ENCODE measurements at places on chromosomes 5 and 9.

DNA sequence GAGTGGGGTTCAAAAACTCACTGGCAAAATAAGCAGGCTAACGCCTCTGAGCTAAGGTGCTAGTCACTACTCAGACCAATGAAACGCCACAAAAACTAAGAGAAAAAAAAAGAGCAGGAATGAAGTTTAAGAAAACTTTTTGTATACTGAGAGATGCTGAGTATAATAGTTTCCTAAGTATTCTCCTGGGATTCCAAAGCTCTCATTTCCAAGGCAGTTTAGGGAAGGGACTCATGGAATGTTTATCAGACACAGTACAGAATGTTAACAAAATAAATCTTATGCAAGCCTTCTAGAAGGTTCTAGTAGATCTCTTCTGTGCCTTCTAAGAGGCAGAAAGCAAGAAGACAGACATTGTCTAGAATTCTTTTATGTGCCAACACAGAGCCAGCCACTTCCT, 361.9 kb downstream of the MTRR start:
- DNase-seq: no peak

DNA sequence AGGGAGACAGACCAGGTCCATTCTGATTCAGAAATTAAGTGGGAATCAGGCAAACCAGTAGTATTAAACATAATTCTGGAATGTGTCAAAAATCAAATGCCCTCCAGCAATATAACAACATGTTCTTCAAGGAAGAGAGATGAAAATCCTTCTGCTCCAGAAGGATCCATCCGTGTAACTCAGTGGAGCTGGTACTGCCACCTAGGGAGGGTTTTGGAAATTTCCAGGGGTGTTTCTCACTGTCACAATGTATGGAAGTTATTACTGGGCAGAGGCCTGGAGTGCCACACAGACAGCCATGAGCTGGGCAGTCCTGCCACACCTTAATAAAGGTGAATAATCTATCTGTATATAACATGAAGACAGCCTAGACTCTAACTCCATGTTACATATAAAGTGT, 87.5 kb downstream of the TTLL11 start:
- DNase-seq: peak; percentile 11

GRCh38 chr9:97880336-97880735, 27.3 kb downstream of the FOXE1 start:
- DNase-seq: no peak

DNA sequence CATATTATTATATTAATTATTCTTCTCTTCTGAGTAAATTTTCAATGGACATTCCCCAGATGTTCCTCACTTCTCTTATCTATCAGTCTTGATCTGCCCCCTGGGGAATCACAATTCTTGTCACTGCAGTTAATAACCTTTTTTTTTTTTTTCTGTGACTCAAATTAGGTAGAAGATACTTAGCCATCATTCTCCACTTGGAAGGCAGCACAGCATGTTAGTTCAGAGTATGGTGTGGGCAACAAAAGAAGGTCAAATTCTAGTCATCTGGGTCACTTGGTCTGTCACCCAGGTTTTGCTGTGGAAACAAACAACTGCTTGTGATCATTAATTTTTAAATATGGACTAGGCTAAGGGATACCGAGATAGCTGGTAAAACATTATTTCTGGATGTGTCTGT, 8.1 kb upstream of the MOB3B start:
- no peak for DNase-seq

DNA sequence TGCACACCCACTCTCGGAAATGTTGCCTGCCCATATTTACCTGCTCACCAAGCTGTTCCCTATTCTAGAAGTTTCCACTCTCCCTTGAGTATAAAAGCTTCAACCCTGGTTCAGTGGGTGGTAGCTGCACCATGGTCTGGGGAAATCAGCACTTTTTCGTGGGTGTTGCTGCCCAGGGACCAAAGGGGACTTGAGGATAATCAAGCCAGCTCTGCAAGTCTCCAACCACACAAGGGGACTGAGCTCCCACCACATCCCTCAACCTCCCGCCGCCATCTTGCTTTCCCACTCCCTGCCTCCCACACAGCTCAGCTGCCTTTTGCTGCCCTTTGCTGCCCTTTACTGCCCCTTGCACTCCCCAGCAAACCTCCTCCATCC, 210.0 kb downstream of the AUH start:
- DNase-seq: no peak

DNA sequence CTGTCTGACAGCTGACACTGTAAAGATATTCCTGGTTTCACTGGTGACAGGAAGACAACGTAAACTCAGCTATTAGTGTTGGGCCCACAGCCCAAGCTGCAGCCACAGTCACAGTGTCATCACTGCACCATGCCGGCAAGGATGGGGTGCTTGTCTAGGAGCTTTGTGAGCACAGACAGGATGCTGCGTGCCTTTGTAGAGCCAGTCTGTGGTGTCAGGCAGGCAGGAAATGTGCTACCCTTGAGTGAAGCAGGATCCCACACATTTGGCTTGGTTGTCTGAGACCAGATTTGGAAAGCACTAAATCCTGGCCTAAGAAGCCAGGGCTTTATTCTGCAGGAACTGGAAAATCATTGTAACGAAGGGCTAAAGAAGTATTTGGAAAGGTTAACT, 121.6 kb upstream of the ADAMTS16 start:
- DNase-seq: no peak

GRCh38 chr5:157172403-157172802, 6.3 kb upstream of the GARIN3 start:
- DNase-seq: no peak

DNA sequence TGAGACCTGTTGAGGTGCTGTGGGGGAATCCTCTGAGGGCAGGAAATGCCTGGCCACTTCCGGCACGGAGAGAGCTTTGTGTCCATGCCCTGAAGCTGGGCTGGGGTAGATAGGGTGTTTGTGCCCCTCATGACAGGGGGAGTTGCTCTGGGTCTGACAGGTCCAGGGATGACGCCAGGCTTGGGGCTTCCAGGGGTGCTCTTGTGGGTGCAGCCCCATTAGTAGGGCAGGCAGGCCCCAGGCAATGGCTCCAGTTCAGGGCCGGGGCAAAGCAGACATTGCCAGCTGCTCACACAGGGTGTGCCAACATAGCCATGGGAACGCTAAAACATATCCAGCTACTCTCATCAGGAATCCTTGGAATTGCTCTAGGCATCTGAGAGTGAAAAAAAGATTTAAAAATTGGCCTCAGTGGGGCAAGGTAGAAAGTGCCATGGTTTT, 21.1 kb downstream of the PITX1 start:
- DNase-seq: no peak

GRCh38 chr5:176436656-176437055, 11.5 kb upstream of the FAF2 start:
- no peak for DNase-seq

DNA sequence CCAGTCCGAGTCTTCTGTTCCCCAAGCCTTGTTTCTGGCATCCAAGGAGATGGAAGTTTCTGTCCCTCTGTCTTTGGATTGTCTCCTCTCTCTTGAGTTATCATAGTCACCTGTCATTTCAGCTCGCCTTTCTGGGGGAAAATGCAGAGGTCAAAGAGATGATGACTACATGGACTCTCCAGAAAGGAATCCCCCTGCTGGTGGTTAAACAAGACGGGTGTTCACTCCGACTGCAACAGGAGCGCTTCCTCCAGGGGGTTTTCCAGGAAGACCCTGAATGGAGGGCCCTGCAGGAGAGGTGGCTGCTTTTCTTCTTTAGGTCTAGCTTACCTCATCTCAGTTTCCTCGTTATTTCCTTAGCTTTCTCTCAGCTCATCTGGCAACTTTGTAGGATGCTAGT, 25.1 kb downstream of the ERAP2 start:
- no peak for DNase-seq

DNA sequence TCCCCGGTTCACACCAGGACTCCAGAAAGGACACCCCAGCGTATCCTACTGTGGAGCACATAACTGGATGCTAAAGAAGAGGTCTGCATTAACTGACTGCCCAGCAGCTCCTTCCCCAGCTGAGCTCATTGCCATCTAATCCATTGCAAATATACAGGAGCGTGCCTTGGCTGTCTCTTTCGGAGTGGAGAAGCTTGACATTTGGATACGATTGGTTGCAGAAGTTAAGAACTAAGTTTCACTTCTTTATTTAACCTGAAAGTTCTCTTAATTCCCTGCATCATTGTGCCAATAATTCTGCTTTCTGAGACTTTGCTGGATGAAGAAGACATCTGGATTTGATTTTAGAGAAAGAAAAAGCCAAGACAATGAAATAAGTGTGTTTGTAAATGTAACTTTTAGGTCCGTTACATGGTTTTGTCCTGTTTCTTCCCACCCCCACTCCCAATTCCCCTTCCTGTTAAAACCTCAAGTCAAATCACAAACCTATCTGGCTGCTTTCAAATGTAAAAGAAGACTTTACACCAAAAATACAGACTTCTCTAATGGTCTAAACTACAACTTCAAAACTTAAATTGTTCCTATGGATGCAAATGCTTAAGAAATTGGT, 33.9 kb downstream of the TAS2R1 start:
- DNase-seq: no peak

- no peak for DNase-seq
Measured at GRCh38 chr5:135810188-135810943, 24.1 kb upstream of the SLC25A48 start.

DNA sequence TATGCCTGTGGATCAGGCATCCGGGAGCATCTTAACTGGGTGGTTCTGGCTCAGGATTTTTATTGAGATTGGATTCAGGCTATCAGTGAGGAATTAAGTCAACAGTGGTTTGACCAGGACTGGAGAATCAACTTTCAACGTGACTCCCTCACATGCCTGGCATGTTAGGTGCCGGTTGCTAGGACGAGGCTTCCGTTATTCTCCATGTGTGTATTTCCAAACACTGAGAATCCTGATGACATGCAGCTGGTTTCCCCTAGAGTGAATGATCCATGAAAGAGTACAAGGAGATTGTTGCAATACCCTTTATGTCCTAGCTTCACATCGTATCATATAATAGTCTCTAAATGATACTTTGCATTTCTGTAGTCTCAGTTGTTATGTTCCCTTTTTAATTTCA, 529.2 kb downstream of the ANXA1 start:
- DNase-seq: no peak

DNA sequence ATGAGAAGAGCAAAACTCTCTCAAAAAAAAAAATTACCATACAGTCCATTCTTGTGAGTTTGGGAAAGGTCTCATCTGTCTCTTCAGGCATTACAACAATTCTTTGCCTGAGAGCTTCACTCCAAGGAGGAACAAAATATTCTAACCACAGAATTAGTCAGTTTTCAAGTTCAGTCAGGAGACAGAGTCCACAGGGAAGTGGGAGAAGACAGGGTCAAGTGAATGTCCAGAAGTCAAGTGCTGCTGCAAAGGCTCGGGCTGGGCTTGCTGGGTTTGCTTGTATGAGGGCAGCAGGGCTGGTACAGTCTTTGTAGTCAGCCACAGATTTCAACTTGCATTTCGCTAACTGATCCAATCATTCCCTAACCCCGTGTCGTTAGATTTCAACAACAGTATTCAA, 17.6 kb upstream of the HEXB start:
- DNase-seq: no peak

DNA sequence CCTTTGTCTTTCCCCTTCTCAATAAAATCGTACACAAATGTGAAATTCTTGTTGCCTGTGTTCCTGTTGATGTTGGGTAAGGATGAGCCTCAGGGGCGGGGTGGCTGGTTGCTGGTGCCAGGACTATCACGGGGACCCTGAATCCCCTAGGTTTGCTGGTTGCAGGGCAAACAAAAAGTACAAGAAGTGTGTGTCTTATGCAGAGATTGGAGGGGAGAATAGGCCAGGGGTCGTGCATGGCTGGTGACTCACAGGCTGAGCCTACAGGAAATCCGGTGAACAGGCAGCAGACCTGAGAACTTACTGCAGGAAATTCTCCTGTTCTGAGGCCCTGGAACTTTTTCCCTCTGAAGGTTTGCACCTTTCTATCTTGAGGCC, 5.5 kb downstream of the ANXA2R start:
- no peak for DNase-seq

GRCh38 chr5:174816858-174817257, 92.5 kb downstream of the MSX2 start:
- DNase-seq: no peak

GRCh38 chr9:135905380-135906258, 1.7 kb downstream of the CAMSAP1 start:
- DNase-seq: no peak

GRCh38 chr9:95110921-95111525, 206.5 kb downstream of the FANCC start:
- DNase-seq: no peak

DNA sequence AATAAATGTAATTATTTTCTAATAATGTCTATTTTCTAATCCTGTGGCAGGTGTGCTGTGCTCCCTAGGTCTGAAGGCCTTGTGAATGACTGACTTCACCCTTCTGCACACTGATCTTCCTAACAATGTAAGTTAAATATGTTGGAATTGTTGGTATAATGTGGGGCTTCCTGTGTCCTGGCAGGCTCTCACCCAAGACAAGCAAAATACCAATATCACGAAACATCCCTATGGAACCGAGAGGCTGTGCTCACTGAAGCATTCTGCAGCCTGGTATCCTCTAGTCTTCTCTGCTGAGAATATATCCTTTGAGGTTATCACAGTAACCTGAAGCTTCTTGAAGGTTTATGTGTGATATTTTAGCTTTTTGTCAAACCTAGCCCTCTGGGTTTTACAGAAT, 159.4 kb downstream of the GABRB2 start:
- no peak for DNase-seq

DNA sequence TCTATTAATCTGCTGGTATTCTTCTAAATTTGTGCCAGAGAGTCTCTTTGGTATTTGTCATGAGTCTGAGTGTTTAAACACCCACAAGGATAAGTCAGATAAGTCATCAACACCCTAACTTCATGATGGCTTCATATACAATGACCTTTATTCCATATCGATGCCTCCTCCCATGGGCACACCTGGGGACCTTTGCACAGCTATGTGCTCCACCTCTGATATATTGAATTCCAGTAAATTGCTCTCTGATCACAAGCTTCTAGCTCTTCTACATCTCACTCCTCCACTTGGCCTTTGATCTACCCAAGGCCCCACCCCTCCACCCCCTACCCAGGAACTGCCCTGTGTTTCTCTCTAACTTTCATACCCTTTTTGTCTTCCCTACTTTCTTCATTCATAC, 102.7 kb upstream of the MIER3 start:
- no peak for DNase-seq
